ENCODE measurements at places on chromosomes 1 and 21.

- DNase-seq = no peak
Observed at GRCh38 chr1:168845140-168845539, 116.1 kb upstream of the DPT start.

DNA sequence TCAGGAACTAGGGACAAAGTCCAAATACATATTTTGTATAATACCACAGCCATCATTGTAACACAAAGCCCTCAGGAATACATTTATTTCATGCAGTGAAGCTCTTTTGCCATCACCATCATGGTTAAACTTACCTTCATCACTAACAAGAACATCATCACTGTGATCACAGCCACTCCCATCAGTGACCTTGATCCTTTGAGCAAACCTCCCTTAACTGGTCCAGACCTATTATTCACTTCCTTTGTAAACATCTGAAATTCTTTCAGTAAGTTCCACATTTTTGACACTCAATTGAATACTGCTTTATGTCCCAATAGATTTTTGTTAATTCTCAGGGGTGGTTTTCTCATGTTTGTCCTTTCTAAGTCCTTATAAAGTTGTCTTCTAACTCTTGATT is 16.2 kb upstream of the KPRP start:
- no peak for DNase-seq

DNA sequence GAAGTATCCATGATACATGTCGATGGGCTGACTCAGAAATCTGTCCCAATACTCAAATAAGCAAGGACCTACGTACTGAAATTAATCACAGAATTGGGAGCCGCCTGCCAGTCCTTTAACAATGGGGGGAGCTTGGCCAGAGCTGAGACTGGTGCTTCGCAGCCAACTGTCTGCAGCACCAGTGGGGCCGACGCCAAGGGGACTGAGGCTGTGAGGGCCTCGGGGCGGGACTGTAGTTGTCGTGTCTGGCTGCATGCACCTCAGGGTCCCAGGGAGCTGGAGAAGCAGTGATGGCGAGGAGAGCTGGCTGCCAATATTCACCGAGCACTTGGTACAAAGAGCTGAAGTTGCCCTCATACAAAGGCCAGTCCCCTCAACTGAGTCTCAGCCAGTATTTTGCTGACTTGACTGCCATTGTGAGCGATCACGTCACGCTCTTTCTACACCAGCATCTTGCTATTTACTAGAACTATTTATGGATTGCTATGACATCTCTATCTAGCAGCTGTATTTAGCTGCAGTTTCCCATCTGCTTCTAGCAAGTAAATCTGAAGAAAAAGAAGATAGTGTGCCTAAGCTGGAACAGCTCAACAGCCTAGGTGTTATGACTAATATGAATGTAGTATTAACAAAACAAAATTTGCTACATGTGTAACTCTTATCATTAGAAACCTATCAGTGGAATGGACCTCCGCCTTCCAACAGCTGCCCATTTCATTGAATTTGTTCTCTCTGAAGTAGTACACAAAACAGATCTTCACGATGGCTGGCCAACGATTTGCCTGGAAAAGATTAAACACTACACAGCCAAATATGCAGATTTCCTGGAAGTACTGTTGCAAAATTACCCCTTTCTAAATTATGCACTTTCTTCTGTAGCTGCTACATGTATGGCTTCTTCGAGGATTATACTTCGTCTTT is 29.1 kb downstream of the EVI5 start:
- DNase-seq = no peak

DNA sequence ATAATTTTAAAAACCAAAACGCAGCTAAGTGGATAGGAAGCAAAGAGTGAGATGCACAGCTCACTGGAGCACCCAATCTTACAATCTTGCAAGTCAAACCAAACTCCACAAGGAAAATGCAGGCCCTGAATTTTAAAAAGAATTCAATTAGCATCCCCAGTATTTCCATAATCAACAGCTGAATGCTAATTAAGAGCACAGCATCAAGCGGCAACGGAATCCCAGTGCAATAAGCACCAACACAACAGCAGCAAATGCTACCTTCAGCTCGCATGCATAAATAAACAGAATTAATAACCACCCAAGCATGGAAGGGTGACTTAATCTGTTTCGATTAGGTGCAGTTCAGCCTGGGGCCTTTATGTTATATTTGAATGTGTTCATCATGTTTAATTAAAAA is 142.9 kb downstream of the SLC45A1 start:
- no peak for DNase-seq

DNA sequence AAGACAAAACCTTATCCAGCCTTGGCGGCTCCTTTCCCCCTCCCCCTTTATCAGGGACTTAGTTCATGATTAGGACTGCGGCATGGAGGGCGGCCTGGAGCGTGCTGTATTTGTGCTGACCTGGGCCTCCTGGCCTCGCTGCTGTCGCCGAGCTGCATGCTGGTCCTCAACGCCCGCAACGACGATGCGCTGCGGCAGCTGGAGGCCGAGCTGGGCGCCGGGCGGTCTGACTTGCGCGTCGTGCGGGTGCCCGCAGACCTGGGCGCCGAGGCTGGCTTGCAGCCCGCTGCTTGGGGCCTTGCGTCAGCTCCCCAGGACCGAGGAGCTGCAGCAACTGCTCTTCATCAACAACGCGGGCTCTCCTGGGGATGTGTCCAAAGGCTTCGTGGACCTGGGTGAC is 70.9 kb downstream of the TM2D1 start:
- DNase-seq = no peak

- DNase-seq = no peak
Observed at GRCh38 chr21:44258056-44258725, 3.5 kb downstream of the DNMT3L start.

DNA sequence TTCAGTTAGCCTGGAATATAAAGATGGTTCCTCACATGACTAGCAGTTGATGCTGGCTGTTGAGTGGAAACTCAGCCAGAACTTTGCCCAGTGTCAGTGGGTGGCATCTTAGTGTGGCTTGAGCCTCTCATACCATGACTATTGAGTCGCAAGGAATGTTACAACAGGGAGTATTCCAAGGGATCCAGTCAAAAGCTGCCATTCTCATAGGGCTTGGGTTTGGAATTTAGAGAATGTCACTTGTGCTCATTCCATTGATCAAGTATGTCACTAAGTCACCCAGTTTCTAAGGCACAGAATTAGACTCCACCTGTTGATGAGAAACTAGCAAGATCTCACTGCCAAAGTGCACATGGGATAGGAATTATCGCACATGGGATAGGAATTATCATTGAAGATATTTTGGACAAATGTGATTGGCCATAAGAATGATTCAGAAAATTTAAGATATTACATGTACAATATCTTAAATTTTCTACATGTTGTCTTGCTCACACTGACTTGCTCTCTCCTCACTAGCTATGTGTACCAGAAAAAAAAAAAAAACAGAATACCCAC is 1290.7 kb upstream of the ADGRL2 start:
- DNase-seq = no peak

GRCh38 chr1:8680664-8681650 is 136.5 kb downstream of the RERE start:
- DNase-seq = no peak

DNA sequence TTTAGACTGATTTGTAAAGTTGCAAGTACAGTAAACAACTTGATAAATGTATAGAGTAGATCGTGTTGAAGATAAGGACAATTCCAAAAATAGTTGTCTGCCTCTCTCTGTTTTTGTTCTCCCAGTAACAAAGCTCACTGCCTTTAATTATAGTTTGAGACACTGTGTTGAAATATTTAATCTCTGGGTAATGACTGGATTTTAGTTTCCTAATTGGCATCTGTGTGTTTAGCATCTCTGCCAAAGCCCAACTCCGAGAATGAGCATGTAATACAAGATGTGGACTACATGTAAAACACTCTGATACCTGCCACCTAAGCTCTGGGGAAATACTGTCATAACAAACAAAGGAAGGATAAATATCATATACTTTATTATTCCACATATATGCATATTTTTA is 27.7 kb upstream of the SDE2 start:
- no peak for DNase-seq

Measured in fibroblast of skin of right biceps (primary cell).